GM19239 (cell line): ENCODE measurements at places on chromosomes 7 and 10.

DNA sequence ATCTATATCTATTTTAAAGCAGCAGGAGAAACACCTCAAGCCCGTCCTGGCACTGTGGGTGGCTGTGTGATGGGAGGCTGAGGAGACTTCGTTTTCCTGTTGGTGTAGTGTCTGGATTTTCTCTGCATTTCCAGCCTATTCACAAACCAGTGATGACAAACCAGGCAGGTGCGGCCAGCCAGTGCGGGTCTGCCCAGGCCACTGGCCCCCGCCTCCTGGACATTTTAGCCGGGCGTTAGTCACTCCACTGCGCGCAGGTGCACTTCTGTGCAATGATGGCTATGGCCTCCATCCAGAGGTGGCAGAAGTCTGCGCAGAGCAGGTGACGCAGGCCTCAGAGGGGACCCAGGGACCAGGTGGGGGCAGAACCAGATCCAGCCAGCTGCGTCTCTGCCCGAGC is 64.9 kb upstream of the PITRM1 start:
- no peak for DNase-seq

GRCh38 chr10:34235164-34235832 is 579.8 kb downstream of the PARD3 start:
- no peak for DNase-seq

GRCh38 chr10:79106256-79107050 is 37.7 kb downstream of the ZMIZ1 start:
- no peak for DNase-seq

- peak; percentile 48 for DNase-seq
Observed at GRCh38 chr7:90244909-90245851, at the start of gene CFAP69. CFAP69 (plus strand) TSS chr7:90245174; CDS start chr7:90245425, 251 bp downstream.

DNA sequence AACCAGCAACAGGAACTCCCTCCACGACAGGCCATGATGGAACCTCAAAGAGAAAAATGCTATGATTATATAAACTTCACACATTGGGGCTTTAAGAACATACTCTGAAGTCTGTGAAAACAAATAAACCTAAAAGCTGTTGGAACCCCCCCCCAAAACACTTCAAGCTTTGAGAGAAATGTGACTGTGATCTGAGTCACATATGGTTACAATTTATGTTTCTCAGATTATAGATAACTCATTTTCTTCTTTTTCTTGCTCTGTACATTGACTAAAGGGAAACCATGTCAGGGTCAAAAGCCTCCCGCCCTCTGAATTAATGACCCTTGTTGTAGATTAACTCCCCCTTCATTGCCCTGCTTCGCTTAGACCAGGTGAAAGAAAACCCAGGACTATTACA is 15.8 kb downstream of the VOPP1 start:
- no peak for DNase-seq

- no peak for DNase-seq
Observed at GRCh38 chr10:29268011-29268410, 20.9 kb upstream of the LYZL1 start.

- no peak for DNase-seq
Observed at GRCh38 chr7:141118767-141119166, 44.9 kb downstream of the TMEM178B start.

DNA sequence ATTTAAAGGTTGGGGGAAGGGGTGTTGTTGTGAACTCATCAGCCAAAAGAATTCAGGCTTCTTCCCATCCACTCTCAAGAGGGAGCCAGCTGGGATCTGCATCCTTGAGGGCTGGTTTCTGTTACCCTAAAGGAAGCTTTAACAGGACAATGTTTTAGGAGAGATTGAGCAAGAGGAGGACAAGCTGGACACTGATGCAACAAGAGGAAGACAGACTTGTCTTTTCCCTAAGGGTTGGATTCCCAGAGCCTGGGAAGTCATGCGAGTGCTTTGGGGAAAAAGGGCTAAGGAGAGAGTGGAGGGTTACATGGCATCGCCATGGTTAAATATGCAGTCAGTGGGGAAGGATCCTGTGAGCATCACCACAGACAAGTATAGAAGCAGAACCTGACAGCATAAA is 47.6 kb upstream of the PDE1C start:
- no peak for DNase-seq

GRCh38 chr10:103666087-103666761 is 172.7 kb downstream of the NEURL1 start:
- no peak for DNase-seq

- DNase-seq = no peak
Observed at GRCh38 chr10:88194961-88195367, 331.5 kb downstream of the PTEN start.

- DNase-seq = no peak
Observed at GRCh38 chr10:126838316-126838715, 66.9 kb upstream of the DOCK1 start.

GRCh38 chr10:127227027-127227426 is 30.6 kb upstream of the INSYN2A start:
- no peak for DNase-seq

GRCh38 chr10:124251317-124252065 is 158.1 kb upstream of the CHST15 start:
- no peak for DNase-seq

DNA sequence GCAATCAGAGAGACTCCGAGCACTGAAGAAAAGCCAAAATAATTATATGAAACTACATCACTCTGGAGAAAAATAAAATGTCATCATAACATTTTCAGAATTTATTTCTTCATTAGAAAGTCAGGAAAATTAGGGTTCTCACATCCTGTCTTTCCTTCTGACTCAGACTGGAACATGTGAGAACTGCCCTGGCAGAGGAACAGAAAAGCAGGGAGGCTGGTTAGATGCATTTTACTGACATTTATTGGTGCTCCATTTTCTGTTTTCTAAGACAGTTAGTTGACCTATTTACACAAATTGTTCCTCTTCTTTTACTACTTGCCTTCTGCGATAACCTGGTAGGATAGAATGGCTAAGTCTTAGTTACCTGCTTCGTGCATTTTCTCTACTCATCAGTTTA is 58.6 kb upstream of the ANK3 start:
- DNase-seq = no peak

DNA sequence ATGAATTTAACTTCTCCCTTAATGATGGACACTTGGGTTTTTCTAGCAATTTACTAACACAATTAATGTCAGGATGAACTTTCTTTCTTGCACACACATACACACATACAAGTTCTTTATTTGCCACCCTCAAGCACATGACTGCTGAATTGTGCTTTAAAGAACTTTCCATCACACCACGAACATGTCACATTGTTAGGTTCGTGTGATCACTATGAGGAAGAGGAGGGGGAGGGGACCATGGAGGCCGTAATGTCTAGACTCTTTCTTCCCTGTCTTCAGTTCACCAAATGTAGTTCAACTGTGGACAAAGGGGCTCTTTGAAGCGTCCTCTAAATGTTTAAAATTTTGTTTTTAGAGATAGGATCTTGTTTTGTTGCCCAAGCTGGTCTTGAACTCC is 31.0 kb downstream of the NUP42 start:
- no peak for DNase-seq

DNA sequence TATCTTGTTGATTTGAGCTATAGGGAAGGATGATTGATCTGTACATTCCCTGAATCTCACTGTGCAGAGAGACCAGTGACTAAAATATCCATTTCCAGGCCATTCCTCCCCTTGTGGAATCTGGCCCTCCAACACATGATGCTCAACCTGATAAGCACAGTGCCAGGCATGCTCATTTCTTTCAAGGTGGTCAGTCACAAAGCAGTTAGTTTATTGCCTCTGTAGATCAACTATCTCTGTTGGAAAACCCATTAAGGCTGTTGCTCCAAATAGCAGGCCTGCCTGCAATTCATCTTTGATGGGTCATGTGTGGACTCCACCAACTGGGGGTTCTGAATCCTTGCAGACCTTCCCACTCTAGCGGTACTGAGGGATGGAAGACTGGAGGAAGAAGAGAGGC is 168.6 kb upstream of the FOXK1 start:
- no peak for DNase-seq

- no peak for DNase-seq
Observed at GRCh38 chr7:23468526-23469149, 1.7 kb downstream of the IGF2BP3 start.

- DNase-seq = peak; percentile 72
Observed at GRCh38 chr10:110774069-110775019, 97.4 kb upstream of the PDCD4 start.

GRCh38 chr10:121248266-121248665 is 350.0 kb downstream of the FGFR2 start:
- DNase-seq = no peak

GRCh38 chr10:100751211-100751933 is 6.0 kb downstream of the PAX2 start:
- no peak for DNase-seq

GRCh38 chr7:105013221-105013815 is 687 bp upstream of the KMT2E start:
- DNase-seq = peak; percentile 59

DNA sequence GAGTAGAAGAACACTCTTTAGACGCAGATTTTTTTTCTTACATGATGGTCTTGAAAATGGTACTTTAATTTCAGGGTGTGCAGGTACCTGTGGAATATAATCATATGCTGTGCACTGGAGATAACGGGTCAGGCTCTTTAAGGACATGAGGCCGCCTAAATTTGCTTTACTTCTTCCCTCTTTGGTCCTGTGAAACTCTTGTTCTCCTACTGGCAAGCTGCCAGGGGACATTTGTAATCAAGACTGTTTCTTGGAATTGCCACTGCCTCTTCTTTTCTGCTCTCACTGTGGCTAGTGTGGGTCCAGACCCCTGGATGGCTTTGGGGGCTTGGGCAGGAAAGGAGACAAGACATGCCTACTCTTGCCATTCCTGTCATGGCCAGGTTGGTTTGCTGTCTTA is 146.0 kb downstream of the SND1 start:
- DNase-seq = no peak

DNA sequence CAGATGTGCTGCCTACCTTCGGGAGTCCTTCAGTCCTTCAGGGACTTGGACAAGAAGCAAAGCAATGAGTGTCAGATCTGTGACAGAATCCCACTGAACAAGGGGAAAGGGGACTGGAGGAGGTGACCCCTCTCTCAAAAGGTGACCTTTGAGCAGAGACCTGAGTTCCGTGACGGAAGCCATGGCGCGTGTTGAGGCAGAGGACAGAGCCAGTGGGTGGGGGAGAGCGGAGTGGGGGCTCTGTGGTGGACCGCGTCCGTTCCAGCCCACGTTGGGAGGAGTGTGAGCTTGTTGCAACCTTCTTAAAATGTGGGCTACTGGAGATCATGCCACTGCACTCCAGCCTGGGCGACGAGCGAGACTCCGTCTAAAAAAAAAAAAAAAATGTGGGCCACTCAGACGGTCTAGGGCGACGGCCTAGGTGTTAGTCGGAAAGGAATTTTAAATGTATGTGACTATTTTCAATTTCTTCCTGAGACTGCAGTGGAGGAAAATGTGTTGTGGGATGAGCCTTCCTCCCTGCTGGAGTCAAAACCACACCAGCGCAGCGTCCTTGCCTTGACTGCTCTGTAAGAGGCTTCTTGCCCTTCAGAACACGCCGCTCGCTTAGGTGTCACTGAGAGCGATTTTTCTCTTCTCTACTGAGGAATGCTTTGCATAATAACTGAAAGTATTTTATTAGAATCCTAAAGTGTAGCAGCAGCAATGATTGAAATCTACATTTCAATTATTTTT is 272.7 kb downstream of the CELF2 start:
- no peak for DNase-seq

DNA sequence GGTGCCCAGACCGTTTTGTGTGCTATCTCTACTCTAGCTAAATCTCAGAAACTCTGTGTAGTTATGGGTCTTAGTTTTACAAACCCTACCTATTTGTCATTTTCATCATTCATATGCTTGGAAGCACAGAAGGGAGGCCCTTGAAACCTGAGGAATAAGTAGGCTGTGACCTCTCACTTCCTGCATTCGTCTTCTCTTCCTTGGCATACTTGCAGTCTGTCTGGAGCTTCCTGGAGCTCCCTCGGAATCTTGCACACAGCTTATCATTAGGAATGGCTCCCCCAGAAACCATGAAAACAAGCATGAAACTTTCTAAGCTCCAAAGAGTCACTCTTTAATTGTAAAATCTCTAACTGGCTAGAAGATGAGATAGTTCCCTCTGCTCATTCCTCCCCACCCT is 376.9 kb upstream of the MYO3A start:
- no peak for DNase-seq

DNA sequence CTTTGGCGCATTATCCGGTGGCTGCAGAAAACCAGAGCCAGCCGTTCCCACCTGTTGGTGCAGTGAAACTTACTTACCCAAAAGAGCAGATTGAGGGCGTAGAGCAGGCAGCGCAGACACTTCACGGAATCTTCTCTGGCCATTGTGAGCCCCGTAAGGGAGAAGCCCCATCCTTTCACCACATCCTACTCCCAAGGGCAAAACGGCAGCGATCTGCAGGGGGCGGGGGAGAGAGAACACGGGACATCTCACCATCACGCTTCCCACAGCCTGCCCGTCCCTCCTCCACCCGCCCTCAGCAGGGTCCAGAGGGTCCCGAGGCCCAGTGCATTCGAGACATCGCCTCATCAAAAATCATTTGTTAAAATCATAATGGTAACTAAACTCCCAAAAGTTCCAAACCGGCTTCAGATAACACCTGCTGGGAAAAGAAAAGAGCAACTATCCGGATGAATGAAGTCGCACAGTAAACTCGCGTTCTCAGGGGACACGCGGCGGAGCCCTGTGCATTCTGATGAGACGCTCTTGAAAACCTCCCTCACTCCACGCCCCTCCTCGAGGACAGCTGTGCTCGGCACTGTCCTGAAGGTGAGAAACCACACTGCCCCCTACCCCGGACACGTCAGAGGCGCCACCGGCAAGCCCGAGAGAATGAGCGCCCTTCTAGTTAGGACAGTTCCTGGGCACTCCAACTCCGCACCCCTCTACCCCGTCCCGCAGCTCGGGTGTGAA is 1.2 kb downstream of the TSPAN12 start:
- DNase-seq = peak; percentile 40

DNA sequence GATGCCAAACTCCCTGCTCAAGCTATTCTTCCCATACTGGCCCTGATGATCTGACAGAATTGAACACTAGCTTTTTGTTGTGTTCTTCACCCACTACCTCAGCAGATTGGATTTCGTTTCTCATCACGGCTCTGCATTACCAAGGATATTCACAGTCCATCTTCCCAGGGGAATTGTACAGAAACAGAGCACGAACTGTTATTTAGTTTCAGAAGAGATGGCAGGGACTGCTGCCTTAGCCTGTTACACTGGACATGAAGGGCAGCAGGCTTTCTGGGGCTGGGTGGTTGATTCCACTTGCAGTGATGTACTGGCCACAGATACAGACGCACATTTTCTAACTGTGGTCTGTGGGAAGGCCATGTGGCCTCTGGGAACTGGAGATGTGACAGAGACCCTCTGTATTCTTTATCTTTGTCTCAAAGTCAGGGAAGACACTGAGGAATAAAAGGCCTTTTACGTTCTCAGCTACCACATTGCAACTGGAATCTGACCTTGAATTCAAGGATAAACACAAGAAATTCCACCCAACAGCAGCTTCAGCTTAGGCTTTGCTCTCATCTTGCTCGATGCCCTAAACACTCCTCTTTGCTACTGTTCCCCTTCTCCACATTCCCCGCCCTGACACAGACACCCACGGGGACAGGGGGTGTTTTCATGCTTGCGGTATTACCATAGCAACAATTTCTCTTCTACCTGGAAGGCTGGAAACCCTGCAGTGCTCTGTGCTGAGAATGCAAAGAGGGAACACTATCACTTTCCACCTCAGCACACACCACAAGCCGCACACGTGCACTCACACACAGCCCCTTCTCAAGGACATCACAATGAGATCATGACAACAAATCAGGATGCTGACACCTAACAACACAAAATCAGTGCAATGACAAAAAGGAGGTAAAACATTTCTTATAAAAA is 81.7 kb downstream of the RNF216 start:
- peak; percentile 27 for DNase-seq

GRCh38 chr10:30861221-30861620 is 170.4 kb downstream of the ZNF438 start:
- no peak for DNase-seq

- no peak for DNase-seq
Observed at GRCh38 chr7:116317907-116318306, 107.6 kb downstream of the TES start.
